CD8-positive, alpha-beta T cell (primary cell): ENCODE measurements at places on chromosomes 2 and 18.
A peak's percentile ranks its signal among the peaks of the same experiment; 100 is the strongest.

DNA sequence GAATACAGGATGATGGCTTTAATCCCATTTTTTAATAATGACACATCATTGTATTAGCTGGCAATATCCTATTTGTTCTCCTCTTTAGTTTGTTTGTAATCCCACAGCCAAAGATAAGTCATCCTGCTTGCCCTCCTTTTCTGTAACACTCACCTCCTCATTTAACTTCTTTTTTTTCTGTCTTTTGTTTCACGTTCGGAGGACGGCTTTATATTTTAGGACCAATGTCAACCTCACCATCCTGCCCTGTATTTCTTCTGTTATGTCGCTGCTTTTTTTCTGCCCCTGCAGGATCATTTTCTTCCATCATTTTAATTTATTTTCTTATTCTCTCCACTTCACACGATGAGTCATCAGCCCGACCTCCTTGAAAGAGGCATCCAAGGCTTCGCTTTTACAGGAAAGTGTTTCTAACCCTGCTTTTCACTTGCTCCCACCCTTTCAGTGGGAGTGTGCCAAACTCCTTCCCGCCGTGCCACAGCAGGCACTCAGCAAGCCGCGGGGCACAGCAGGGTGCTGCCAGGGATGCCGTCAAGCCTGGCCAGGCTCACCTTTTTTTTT lies 11.4 kb downstream of the RAB31 start:
- no peak for DNase-seq

DNA sequence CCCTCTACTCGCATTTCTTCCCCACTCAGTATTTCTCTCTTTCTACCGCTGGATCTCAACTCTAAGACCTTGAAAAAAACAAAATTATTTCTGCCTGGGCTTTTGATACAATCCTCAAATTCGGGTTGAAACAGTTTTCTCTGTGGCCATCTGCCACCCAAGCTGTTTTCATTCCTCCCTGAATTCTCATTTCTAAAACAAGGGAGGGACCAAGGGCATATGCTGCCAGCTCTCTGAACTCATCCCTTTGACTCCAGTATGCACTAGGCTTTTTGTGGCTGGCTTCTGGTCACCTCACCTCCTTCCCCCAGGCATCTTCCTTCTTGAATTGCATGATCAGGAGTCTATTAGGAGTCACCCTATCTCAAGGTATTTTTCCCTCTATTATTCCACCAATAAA lies 49.5 kb downstream of the CCDC148 start:
- DNase-seq = no peak

GRCh38 chr2:36399050-36399449 lies 43.5 kb downstream of the CRIM1 start:
- DNase-seq = no peak

- DNase-seq = no peak
Measured at GRCh38 chr2:223576873-223577272, 25.3 kb downstream of the SCG2 start.

DNA sequence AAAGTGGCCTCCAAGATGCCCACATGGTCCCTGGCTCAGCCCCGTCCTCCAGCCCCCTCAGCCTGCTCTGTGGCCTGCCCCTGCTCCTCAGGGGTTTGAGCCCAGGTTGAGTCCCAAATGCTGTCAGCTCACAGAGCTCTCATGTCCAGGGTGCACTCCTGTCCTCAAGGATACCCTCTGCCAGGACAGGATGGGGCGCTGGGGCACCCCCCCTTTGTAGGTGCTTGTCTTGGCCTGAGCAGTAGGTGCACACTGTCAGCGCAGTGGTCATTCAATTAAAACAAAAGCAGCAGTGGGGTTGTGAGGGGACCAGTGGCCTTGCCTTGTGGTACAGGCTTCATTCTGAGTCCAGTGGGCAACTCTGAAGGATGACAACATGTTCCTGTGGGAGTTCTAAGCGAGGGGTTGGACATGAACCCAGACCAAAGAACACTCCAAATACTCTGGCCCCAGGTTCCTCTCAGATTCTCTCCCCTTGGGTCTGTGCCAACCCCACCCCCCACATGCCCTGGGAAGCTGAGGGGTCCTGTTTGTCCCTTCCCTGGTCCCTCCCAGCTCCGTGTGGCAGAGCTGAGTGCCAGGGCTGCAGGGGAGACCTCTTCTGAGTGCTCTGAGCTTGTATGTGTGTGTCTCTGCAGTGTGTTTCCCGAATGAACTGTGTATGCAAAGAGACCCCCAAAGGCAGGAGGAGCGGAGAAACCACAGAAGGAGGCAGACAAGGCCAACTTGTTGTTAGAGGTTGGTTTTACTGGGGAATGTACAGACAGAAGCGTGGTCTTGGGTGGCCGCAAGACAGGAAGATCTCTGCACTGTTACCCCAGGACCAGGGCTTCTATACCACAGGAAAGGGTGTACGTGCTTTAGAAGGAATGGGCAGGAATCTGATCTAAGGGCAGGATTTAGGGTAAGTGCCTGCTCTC lies 155.6 kb upstream of the HS6ST1 start:
- DNase-seq = no peak

GRCh38 chr2:158725441-158725891 lies 69.7 kb upstream of the DAPL1 start:
- DNase-seq = no peak

GRCh38 chr2:239532859-239533258 lies 132.0 kb upstream of the HDAC4 start:
- DNase-seq = no peak

DNA sequence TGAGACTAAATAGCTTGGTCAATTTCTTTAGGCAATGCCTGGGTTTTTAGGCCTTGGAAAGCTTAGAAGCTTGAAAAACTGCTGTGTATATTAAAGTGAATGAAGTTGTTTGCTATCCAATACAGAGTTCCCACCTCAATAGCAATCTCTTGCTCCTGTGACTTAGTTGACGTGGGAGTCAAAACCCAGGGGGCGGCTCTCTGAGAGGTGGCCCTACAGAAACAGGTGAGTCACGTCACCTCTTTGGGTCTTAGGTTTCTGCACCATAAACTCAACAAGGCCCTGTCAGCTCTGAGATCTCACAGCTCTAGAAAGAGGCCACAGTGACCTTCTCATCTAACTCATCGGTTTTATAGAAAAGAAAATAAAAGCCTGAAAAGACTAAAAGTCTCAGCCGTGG lies 79.6 kb downstream of the ADD2 start:
- no peak for DNase-seq

GRCh38 chr2:127683757-127684156 lies 8.4 kb upstream of the LIMS2 start:
- no peak for DNase-seq

DNA sequence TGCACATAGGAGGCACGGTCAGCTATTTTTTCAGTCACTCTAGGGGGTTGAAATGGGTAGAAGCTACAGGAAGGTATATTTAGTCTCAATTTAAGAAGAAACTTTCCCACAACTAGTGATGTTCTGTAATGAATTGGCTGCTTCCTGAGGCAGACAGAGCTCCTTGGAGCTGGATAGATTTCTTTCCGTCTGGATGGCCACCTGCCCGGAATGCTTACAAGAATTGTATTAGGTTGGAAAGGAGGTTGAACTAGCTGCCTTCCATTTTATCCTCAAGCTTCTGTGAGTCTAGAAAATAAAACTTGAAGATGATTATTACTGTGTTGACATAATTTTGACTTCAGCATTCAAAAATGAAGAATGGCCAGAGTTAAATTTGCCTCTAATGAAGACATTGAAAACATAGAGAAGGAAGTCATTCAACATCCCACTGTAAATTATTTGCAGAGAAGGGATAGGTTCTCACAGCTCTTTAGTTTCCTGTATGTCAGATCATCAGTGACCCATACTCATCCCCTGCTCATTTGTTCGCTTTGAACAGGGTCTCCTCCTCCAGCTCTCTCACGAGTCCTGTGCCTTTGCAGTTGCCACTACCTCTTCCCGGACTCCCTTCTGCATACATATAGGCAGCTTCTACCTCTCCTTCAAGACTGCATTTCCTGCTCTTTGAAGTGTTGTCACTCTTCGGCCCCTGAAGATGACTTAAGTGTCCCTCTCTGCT lies 88.8 kb downstream of the CRIM1 start:
- no peak for DNase-seq

DNA sequence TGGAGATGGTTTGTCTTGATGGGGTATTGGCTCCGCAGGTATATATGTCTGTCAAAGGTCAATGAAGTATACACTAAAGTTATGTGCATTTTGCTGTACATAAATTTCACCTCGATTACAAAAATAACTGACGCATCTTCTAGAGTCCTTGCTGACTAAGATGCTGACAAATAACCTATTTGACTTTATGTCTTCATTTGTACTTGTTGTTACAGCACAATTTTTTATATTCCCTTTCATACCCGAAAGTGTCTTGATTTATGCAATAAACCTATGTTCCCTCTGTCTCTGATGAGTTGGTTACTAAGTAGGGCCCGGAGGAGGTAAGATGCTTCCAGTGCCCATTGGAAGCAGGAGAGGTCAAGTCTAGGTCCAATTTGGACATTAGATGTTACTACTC lies 93.5 kb downstream of the COPS8 start:
- no peak for DNase-seq

- DNase-seq = no peak
Measured at GRCh38 chr2:135457279-135457678, 73.7 kb downstream of the ZRANB3 start.

DNA sequence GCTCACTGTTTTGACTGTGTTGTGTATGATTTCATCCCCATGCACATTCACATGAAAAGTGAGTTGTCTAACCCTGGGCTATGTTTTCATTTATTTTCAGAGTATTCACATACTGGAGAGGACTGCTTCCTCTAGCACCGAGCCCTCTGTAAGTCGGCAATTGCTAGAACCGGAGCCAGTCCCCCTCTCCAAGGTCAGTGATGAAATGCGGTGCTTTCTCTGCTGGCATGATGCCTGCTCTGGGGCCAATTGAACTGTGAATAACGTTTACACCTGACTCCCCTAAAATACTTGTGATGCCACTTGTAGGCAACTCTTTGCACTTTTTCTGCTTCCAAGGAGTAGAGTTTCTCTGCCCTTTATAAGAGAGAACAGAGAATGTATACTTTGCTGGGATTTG lies 126.9 kb downstream of the PRKRA start:
- no peak for DNase-seq

DNA sequence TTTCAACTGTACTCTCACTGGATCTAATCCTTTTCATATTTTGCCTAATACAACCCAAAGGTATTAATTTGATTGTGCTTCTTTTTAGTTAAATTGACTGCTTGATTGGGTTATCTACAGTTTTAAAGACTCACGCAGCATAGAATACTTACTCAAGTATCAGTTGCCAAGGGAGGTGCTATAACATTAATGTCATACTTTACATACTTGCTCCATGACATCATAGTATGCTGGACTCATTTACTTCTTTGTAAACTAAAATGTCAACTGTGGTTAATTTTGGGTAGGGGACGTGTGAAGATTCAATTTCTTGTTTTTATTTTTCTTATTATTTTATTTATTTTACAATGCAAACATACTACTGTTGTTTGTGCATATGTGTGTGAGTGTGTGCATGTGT lies 716.2 kb upstream of the VRK2 start:
- no peak for DNase-seq

- no peak for DNase-seq
Measured at GRCh38 chr2:164913640-164914350, 41.5 kb downstream of the SLC38A11 start.

GRCh38 chr2:201500534-201500933 lies 49.0 kb downstream of the STRADB start:
- DNase-seq = no peak

DNA sequence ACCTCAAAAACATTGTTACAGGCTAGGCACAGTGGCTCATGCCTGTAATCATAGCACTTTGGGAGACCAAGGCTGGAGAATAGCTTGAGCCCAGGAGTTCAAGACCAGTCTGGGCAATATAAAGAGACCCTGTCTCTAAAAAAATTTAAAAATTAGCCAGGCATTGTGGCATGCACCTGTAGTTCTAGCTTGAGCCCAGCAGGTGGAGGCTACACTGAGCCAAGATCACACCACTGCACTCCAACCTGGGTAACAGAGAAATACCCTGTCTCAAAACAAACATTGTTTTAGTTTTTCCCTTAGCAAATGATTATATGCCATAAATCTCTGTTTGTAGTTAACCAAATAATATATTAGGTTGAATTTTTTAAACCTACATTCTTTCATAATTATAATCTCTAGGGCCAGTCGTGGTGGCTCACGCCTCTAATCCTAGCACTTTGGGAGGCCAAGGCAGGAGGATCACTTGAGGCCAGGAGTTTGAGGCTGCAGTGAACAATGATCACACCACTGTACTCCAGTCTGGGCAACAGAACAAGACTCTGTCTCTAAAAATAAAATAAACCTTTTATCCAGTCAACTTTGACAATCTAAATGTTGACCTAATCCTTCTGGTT lies 13.3 kb upstream of the CYP20A1 start:
- peak; percentile 44 for DNase-seq

DNA sequence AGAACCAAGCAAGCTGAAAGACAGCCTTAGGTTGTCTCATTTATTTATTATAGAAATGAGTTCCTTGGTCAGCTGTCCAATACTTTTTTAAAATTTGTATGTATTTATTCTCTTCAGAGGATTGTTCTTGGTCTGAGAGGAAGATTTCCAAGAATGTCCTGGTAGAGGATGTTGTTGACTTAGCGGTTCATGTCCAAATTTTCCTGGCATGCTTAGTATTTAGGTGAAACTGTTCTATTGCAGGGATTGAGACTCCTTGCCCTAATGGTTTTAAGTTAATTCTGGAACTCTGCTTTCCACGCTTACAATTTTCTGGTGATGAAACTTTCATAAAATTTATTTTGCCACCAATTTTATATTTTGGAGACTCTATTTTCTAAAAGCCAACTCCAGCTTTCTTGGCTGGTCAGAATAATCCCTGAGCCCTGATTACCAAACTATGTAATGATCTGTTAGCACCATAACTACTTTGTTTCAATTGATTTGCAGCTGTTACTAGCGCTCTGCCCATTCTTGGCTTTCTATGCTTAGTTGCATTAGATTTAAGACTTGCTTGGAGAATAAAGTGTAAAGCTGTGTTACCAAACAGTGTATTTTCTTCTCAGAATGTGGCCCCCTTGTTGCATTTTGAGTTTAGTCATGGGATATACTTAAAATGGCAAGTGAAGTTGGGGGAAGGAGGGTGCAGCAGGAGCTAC lies 1868.8 kb upstream of the CELF4 start:
- DNase-seq = no peak

- DNase-seq = no peak
Measured at GRCh38 chr2:128506534-128506933, 187.9 kb upstream of the HS6ST1 start.

DNA sequence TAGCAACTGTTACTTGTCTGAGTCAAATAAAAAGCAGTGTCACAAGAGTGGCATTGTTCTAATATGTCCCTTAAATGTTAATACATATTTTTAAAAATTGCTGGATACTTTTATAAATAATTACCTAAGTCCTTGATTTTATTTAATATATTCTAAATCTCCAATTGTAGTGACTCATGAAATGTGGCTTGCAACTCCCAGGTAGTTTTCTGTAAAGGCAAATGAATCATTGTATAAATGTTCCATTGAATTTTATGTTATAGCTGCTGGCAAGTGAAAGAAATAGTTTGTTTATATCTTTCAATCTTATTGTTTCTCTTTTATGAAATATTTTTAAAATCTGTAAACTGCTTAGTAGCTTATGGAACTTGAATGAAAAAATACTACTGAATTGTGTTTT lies 32.7 kb upstream of the C1GALT1C1L start:
- DNase-seq = no peak

- DNase-seq = no peak
Measured at GRCh38 chr2:37916512-37917082, 8.5 kb upstream of the RMDN2 start.

- DNase-seq = no peak
Measured at GRCh38 chr2:32210767-32211408, 45.2 kb downstream of the SLC30A6 start.
